ENCODE measurements at places on chromosomes 3 and 15. TPM values are rescaled to one million over a fixed set of nuclear protein-coding genes. Genes with fewer than 3 reads are reported as not detected.
A peak's percentile ranks its signal among the peaks of the same experiment; 100 is the strongest.

GRCh38 chr15:66789029-66790025 lies 87.3 kb downstream of the SMAD6 start:
- peak; percentile 71 for DNase-seq

GRCh38 chr15:39239562-39239961 lies 341.3 kb upstream of the THBS1 start:
- no peak for DNase-seq

The DUOXA2 gene
- total RNA-seq: 3.9 TPM

GRCh38 chr3:29339016-29339833 lies 58.4 kb downstream of the RBMS3 start:
- no peak for DNase-seq

- DNase-seq: peak; percentile 61
Measured at GRCh38 chr15:62462721-62463120, 297.6 kb upstream of the C2CD4B start.

DNA sequence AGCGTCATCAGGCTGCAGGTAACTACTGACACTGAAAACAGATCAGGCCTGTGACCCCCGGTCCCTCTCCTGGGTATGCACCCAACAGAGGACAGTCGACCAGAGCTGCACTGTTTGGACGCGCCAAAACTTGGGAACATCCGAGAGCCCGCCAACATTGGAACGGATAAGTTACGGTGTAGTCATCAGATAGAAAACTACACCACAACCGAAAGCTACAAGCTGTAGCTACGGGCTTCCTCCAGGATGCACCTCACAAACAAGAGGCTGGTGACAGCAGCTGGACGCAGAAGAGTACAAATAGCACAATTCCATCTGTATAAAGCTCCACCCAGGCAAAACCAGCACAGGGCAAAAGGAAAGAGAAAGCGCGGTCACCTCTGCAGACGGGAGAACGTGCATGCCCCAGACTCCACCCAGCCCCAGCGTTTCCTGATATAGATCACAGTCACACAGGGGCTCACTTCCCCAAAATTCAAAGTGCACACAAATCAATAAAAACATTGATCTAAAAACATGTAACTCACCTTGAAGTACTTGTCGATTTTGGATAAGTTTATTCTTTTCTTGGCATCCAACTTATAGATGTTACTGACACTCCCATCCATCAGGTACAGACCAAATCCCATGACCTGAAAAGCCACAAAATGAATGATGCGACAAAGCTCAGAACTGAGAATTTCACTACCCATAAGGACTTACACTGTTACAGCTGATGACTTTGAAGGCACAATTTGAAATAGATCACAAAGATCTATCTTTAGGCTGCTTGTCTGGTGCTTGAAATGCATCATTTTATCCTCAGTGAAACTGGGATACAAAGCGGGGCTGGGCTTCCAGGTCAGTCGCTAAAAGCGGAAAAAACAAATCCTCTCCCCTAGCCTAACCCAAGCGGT lies 43.3 kb downstream of the CYFIP1 start:
- no peak for DNase-seq

The ITIH1 gene
- total RNA-seq: 1.2 TPM

The TICRR gene
- 1.2 TPM for total RNA-seq

DNA sequence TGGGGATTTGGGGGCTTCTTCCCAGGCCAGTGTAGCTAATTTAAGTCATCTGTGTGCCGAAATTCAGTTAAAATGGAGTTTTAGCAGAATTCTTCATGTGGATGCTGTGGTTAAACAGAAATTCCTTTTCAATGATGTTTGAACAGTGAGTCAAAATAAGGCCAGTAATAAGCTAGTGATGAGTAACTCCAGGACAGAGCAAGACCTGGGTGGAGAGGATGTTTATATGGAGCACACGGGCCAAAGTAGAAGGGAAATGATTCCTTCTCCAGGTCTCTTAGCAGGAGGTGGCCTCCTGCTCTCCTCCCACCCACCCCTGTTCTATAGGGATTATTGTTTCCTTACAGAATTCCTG lies 31.9 kb upstream of the UACA start:
- peak; percentile 91 for DNase-seq

The ASB14 gene
- 0.24 TPM for total RNA-seq

- no peak for DNase-seq
Measured at GRCh38 chr15:100763835-100764750, 115.5 kb upstream of the ALDH1A3 start.

The CPEB1 gene
- total RNA-seq: 9.9 TPM

DNA sequence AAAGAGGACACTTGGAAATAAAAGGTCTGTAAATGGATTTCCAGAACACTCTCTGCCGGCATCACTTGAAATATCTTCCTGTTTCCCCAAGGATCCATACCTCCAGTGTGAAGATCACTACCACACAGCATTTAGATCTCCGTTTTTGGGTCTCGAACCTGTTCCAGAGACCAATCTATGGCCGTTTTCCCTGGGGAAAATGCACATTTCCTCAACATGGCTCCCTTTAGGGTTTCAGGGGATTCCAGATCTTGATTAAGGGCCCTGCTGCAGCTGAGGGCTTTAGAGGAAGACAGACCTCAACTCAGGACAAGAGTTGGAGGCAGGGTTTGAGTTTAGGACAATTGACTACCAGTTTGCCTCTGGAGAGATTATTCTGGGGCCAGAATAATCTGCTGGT lies 2.1 kb downstream of the CTSH start:
- DNase-seq: no peak

GRCh38 chr3:114034787-114035545 lies 21.4 kb downstream of the CCDC191 start:
- no peak for DNase-seq

- DNase-seq: peak; percentile 59
Measured at GRCh38 chr3:68878322-68878721, 54.0 kb downstream of the TAFA4 start.

- peak; percentile 76 for DNase-seq
Measured at GRCh38 chr3:71397046-71397445, 186.5 kb downstream of the FOXP1 start.

DNA sequence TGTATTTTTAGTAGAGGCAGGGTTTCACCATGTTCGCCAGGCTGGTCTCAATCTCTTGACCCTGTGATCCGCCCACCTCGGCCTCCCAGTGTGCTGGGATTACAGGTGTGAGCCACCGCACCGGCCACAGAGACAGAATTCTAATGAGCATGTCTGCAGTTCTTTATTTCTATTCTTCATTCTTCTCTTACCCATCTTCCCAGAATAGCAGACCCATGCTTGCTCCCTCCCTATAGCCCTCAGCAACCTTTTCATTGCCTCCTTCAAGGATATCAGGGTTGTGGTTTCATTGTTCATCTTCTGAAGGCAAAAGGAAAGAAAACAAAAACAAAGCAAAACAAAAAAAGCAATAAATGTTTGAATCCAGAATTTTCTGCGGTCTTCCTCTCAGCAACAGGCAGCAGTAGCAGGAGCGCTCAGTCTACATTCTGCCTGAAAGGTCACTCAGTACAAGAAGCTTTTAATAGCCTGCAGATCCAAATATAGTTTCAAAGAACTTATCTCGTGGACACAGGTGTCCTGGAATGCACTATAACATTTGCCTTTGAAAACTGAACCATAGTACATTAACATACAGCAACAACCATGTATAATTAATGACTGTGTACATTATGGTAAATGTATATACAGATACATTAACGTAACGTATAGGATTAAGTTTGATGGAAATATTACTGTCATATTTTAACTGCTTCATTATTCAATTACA lies at the start of gene SMCO1:
Gene SMCO1, minus strand, starts transcription at position 434 of the 709 bp plus-strand sequence. Its CDS starts 137 bp downstream, at position 297.
- no peak for DNase-seq

DNA sequence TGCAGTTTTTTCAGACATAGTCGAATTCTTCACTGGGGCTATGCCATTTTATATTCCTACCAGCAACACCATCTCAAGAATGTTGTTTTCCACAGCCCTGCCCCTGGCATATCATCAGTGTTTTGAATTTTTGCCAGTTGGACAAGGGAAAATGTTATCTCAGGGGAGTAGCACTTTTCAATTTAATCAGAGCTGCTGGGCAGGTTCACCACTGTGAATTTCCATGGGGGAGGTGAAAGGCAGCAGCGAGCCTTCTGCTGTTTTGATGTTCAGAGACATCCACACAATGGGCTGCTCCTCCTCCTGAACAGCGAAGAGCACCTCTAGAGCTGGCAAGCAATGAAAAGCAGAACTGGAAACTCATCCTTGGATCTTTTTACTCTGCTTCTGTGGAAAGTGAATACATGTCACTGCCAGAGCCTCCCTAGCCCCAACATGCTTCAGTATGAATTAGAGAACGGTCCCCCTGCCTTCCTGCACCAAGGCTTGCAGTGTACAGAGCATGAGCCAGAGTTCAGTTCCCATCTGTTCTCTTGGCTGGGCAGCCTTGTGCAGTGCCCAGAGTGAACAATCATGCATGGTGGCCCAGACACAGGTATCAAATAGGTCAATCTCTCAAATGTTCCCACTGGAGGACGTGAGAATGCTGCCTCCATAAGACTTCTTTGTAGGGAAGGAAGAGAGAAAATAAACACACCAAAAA lies 56.1 kb upstream of the RAD18 start:
- DNase-seq: peak; percentile 10

The PEAK1 gene
- 129 TPM for total RNA-seq

GRCh38 chr3:50068134-50068533 lies 20.6 kb upstream of the RBM5 start:
- no peak for DNase-seq

GRCh38 chr3:167887096-167887495 lies 151.6 kb downstream of the SERPINI1 start:
- DNase-seq: no peak

- DNase-seq: no peak
Measured at GRCh38 chr3:163644172-163644571, 1434.1 kb downstream of the SI start.

Measured in umbilical cord (tissue), 2 donors.